Cortex of kidney (tissue), 1 donor: ENCODE measurements at places on chromosomes 16 and 17.

GRCh38 chr16:29710227-29711219, 31.5 kb downstream of the QPRT start:
- DNase-seq = no peak

GRCh38 chr16:10368969-10369551, 16.8 kb upstream of the ATF7IP2 start:
- no peak for DNase-seq

- no peak for DNase-seq
Measured at GRCh38 chr16:23072769-23073549, 76.3 kb downstream of the USP31 start.

DNA sequence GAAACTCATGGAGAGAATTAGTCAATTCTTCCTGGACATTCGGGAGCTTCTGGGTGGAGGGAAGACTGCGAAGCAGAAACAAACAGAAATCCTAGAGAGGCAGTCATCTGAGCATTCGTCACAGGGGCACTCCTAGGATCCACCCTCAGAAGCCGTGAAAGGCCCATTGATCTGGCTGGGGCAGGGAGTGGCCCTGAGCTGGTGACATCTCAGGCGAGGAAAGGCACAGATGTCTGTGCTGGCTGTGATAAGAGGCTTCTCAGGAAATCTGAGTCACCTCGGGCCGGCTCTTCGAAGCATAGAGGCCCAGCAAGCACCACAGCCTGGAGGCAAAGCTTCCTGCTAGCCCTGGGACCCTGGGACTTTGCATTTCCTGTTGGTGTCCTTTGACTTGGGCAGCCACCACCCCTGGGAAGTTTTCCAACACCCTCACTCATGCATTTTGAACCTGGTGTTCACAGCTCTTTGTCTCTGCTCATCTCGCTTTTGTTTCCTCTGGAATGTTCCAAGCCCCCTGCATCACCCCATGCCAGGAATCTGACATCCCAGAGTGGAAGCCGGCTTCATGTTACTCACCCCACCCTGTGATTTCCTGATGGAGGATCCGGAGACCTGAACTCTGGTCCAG, 23.3 kb upstream of the CDRT4 start:
- no peak for DNase-seq

GRCh38 chr16:82650804-82651203, 24.0 kb downstream of the CDH13 start:
- DNase-seq = no peak

DNA sequence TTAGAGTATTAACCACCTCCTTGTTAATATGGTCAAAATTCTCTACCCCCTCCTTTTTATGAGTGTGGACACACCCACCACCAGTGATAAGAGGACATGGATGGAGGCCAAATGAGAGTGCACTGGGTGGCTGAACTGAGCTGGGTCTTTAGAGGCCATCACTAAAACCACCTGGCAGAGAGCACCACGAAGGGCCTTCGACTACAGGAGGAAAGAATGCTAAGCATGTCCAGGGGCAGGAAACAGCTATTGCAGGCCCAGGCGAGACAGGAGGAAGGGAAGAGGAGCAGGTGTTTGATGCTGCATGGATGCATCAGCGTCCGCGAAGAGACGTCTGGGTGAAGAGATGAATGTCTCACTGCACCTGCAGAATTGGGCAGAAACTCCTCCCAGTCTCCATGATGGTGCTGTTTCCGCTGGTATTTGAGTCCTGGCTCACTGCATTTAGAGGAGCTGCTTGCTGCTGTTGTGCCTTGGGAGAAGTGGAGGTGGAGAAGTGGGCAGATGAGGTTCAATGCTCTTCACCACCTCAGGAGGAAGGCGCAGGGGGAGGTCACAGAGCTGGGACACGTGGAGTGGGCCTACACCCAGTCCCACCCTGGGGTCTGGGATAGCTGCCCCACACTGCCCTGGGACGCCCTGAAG, 33.2 kb downstream of the SPHK1 start:
- DNase-seq = no peak

GRCh38 chr17:46027976-46028325, 28.9 kb downstream of the STH start:
- no peak for DNase-seq

- no peak for DNase-seq
Measured at GRCh38 chr16:88026964-88027938, 76.0 kb downstream of the BANP start.

DNA sequence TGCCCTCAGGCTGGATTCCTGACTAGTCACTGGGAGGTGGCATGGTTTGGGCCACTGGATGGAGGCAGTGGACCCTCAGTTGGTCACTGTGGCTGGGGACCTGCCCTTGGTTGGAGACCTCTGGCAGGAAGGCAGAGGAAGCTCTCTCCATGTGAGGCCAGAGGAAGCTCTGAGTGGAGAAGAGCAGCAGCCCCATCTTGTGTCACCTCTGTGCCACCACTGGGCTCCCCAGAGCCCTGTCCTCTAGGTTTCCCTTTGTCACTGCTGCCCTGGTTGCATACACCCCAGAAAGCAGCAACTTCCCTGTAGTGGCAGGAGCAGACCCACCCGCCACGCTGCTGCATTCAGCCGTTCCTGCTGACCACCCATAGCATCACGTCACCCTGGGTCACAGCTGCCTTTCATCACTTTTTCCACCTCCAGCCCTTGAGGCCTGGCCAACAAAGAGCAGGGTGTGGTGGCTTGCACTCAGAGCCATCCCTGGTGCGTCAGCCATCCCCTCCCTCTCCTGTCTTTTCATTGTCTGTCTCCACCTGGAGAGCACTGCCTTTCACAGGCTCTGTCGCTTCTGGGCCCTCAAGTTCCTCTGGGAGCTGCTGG, 11.9 kb downstream of the CTRL start:
- DNase-seq = no peak

- DNase-seq = no peak
Measured at GRCh38 chr16:15037745-15038144, 18.1 kb downstream of the NTAN1 start.

- DNase-seq = no peak
Measured at GRCh38 chr17:75317671-75318070, 28.4 kb upstream of the SLC25A19 start.

GRCh38 chr16:89135166-89135565, 36.4 kb upstream of the CDH15 start:
- no peak for DNase-seq

GRCh38 chr17:80428363-80428762, 13.4 kb downstream of the ENDOV start:
- DNase-seq = no peak

- DNase-seq = no peak
Measured at GRCh38 chr17:72812823-72813222, 279.7 kb downstream of the SLC39A11 start.

- DNase-seq = no peak
Measured at GRCh38 chr16:73279451-73279850, 231.5 kb upstream of the ZFHX3 start.

GRCh38 chr16:31183432-31184428, 3.8 kb downstream of the FUS start:
- DNase-seq = no peak

- peak; percentile 68 for DNase-seq
Measured at GRCh38 chr16:1942810-1943726, at the start of gene MSRB1. TSS of gene MSRB1 (minus strand) at chr16:1943199. CDS start at chr16:1943156, 43 bp downstream.

DNA sequence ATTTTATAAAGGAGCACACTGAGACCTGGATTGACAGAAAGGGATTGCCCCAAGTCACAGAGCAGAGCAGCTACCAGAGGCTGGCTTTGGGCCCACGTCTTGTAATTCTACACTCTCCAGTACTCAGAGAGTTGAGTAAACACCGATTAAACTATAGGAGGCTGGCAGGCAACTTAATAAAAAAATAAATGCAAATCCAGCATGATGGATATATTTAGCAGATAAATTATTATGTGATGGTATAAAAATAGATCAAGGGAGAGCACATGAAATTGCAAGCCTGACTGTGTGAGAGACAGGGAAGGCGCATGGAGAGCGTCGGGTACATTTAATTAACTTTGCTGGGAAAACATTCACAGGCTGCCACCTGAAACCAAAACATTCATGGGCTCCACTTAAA, 87.7 kb upstream of the CCL2 start:
- no peak for DNase-seq

DNA sequence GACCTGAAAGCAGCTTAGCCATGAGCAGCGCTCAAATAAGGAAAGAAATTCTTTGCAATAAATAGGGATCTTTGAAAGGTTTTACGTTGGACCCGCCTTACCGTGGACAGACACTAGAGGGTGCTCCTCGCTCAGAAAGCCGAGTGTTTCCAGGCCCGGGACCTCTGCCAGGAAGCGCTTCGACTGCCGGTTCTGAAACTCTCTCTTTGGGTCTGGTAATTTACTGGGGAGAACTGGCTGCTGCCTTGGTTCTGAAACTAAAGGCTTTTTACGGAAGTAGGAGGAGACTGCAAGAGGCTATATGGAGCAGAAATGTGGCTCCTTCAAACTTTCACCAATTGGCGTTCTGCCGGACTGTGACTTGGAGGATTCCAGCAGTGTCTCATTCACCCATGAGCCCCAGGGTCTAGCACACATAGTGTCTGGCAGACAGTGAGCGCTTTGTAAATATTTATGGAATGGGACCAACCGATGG, 45.6 kb upstream of the HOXB9 start:
- DNase-seq = no peak

- DNase-seq = no peak
Measured at GRCh38 chr17:4049546-4049945, 85.3 kb upstream of the ATP2A3 start.

GRCh38 chr17:58313815-58314705, 14.5 kb downstream of the TSPOAP1 start:
- no peak for DNase-seq

DNA sequence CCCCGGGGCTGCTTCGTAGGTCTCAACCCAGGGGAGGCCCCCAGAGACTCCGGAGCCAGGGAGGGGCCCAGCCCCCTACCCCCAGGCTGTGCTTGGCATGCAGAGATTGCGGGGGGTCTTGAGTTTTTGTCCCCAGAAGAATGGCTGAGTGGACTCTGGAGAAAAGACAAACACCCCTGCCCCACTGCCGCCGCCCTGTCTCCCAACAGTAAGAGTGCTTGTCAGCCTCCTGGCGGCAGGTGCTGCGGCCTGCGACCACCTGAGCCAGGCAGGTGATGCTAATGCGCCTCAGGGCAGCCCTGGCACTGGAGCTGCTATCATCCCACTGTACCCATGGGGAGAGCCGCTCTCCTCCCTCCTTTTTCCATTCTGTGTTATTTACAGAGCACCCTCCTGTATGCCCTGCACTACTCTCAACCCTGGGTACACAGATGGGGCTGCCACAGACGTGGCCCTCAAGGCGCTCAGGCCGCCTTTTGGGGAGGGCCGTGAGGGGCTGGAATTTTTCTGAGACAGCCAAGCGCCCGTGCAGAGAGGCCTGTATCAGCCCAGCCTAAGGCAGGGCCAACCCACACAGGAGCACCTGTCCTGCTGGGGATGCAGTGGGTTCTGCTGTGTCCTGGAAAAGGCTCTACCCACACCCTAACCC, 2.6 kb upstream of the IL17C start:
- no peak for DNase-seq

DNA sequence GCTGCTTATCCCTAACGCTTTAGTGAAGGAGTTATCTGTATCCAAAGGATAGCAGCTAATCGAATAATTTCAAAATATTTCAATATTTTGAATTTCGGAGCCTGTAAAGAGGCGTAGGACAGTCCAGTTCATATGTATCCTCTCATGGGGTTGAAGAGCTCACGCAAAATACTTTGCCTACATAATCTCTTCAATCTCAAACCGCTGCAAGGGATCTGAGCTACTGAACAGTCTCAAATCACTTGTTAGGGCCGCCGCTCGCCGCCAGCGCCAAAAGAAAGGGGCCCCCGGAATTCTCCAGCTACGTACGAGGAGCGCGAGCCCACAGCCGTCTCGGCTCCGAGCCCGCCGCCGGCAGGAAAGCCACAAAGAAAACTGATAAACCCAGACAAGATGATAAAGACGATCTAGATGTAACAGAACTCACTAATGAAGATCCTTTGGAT, 601 bp upstream of the RFWD3 start:
- DNase-seq = no peak

- DNase-seq = no peak
Measured at GRCh38 chr16:81618661-81619060, 160.4 kb upstream of the PLCG2 start.

DNA sequence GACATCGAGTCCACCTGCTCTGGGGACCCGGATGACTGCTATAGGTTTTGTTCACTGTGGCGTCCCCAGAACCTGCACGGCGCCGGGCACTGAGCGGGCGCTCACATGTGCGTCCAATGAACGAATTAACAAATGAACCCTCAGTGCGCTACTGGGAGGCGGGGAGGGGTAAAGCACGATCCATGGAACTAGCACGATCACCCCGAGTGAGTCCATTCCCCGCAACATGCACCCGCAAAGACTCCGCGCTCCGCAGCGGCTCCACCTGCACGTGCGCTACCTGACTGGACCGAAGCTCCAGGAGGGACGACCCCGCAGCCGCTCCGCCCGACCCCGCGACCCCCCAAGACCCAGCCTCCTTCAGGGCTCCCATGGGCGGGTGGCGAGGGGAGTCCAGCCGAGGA, 491 bp downstream of the TRAP1 start:
- DNase-seq = no peak

DNA sequence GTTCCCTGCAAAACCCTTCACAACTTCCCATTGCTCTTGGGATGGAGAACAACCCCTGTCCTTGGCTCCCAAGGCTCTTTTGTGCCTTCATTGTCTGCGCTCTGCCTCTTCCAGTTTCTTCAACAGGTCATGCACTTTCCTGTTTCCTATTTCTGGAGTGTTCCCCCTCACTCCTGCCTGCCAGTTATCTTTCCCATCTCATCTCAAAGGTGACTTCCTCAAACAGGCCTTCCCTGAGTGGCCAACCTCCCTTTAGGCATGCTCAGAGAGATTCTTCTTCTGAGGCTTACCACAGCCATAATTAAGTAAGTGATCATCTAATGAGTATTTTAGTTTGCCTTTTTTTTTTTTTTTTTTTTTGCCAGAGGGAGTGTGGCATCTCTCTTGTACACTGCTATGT, 2.9 kb upstream of the CYLD start:
- no peak for DNase-seq

DNA sequence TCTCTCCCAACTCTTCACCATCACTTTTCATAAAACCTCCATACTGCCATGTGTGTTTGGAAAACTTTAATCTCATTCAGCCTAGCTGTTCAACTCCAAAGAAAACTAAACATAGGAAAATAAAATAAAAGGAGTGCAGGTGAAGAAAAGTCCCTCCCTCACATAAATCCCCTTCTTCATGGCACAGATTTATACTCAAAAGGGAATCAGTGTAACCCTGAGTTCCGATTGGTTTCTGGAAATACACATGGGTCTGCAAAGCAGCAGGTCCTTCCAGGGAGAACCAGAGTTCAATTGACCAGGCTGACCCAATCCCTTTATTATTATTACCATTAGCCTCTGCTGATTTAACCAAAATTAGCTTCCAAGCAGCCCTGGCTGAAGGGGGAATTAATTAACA, 8.9 kb upstream of the HOXB2 start:
- no peak for DNase-seq

- DNase-seq = no peak
Measured at GRCh38 chr17:63349478-63350000, 96.6 kb downstream of the CYB561 start.

GRCh38 chr17:10120109-10120485, 78.3 kb downstream of the GAS7 start:
- DNase-seq = no peak

GRCh38 chr17:62724398-62725146, 83.5 kb downstream of the MARCHF10 start:
- DNase-seq = no peak
